ENCODE measurements at places on chromosomes 6 and 20.

- no peak for DNase-seq
Measured at GRCh38 chr6:157645201-157645795, 177.7 kb upstream of the SNX9 start.

- DNase-seq = peak; percentile 55
Measured at GRCh38 chr6:41531591-41532582, 14.3 kb upstream of the FOXP4 start.

DNA sequence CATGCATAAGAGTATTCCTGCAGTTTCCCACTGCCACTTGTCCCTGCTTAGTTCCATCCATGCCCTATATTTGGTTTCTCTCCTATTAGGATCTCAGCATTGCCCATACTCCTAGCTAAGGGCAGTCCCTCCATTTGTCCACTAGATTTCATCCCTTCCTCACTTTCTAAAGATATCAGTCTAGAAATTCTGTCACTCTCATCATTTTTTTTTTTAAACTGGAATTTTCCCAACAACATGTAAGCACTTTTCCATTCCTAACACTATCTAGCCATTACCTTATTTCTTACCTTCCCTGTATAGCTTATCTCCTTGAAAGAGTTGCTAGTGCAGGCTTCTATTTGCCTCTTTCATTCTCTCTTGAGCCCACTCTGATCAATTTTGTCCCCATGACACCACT, 312.2 kb downstream of the BTBD3 start:
- DNase-seq = no peak

- DNase-seq = no peak
Measured at GRCh38 chr20:32139947-32140346, 30.4 kb downstream of the TM9SF4 start.

DNA sequence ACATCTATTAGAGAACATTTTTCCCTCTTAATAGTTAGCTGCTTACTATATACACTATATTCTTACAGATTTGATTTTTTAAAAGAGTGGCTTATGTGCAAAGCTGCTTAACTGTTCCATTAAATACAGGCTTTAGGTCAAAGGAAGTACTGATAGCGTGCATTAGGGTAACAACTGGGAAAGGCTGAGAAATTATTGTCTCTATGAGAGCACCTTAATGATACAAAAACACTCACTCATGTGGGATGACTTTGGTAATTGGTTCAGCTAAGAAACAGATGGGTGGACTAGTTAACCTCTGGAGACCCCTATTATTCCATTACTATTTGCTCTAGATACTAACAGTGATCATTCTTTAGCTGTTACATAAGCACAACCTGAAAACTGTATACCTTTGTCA, 4.0 kb downstream of the DCDC2 start:
- DNase-seq = no peak

- no peak for DNase-seq
Measured at GRCh38 chr6:127013865-127014264, 104.6 kb upstream of the RSPO3 start.

- DNase-seq = no peak
Measured at GRCh38 chr6:101422251-101422650, 28.7 kb downstream of the GRIK2 start.

- no peak for DNase-seq
Measured at GRCh38 chr6:109516929-109517328, 33.9 kb upstream of the ZBTB24 start.

DNA sequence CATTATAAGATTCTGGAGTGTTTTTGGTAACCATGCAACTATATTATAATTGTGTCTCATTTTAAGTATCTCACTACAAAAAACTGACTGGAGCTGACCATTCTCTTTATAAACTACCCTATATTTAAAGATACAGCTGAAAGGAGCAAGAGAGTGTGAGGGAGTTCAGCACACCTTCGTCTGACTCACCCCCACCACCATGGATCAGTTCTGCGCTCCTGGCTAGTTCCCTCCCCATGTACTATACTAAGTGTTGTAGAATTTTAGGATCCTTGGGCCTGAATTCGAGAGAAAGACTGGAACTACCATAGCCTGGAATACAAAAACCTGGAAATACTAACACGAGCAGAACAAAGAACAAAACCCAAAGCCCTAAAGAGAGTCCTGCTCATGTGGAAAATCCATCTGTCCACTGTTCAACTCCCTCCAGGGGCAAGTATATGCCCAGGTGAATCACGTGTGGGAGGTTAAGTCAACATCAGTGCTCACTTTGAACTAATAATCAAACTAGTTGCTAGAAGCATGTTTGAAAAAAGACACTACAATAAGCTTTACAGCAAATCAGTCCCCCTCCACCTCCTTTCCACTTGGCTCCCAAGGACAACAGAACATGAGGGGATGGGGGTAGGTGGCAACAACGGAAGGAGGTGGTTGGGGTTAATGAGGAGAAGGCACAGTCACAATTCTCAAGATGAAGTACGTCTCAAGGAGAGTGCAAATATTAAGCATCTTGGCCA, 46.8 kb downstream of the ELOVL5 start:
- no peak for DNase-seq

DNA sequence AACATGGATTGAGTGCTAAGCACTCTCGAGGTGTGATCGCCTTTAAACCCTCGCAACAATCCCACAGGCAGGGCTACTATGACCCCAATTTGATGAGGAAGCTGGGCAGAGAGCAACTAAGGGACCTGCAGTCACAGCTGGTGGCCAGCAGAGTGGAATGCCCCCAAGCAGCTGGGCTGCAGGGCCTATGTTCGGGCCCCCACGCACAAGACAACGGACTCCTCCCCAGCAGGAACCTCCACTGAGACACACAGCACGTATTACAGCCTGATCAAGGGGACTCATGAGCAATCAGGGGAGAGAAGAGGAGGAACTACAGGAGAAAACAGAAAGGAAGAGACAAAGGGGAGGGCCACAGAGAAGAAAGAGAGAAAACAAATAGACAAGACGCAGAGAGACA, 21.7 kb downstream of the CST7 start:
- no peak for DNase-seq

GRCh38 chr20:43983904-43984361, 69.3 kb downstream of the TOX2 start:
- DNase-seq = no peak

GRCh38 chr6:128280960-128281359, 239.4 kb downstream of the PTPRK start:
- no peak for DNase-seq

DNA sequence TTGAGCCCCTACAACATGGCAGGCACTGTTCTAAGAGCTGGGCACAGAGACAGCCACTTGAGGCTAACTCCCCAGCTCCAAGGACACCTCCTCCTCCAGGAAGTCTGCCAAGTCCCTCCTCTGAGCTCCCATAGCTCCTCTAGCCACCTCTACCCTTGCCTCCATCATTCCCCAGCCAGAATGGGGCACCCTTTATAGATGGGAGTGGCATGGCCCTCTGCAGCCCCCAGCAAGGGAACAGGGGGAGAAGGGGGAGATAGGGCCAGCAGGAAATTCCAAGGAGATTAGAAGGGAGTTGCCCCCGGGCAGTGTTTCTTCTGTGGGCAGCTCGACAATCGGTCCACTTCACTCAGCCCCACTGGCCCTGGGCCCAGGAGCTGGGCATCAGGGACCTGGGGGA, 19.7 kb upstream of the TLDC2 start:
- no peak for DNase-seq

DNA sequence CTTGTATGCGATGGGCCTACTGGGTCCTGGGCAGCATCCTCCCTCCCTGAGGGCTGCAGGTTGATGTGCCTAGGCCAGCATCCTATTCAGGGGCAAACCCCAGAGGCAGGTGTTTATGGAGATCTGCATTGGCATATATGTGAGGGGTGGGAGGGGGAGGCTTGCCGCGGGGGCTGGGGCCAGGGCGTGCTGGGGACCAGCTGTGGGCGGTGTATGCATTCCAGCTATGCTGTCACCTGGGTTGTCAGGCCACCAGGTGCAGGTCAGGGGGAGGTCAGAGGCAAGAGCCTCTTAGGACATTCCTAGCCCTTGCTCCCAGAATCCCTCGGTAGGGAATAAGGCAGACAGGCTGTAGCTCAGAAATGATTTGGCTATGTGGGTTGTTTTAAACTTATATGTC, 11.9 kb downstream of the FOXA2 start:
- no peak for DNase-seq

DNA sequence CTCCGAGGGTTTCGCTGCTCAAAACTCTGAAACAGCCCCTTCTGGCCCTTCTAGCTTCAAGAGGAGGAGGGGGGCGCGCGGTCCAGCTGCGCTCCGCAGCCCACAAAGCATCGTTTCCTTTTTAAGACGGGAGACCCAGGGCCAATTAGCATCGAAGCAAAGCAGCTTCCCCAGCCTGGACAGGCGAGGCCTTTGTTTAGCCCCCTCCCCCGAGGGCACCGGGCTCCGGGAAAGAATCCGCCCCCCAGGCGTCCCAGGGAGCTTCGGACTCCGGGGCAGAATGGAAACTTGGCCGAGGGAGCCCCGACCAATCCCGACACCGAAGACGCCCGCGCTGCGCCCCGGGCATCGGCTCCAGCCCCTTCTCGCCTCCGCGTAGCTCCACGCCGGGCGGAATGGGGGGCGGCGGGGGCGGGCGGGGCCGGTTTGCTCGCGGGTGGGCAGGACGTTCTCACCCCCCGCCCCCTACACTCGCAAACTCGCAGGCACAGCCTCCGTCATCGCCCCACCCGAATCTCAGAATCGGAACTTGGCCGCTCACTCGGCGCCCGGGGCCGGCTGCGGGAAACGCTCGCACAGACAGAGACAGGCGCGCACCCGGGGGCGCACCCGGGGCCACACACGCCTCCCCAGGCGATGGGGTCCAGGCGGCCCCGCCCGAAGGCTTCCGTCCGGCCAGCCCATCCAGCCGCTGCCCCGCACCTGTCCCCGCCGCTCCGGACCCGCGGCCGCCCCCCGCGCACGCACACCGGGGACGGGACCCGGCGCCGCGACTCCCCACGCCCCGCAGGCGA, 628 bp downstream of the NKAIN4 start:
- no peak for DNase-seq

- DNase-seq = no peak
Measured at GRCh38 chr20:41717483-41717882, 99.3 kb upstream of the CHD6 start.

- DNase-seq = no peak
Measured at GRCh38 chr6:167896648-167897047, 69.9 kb downstream of the AFDN start.

DNA sequence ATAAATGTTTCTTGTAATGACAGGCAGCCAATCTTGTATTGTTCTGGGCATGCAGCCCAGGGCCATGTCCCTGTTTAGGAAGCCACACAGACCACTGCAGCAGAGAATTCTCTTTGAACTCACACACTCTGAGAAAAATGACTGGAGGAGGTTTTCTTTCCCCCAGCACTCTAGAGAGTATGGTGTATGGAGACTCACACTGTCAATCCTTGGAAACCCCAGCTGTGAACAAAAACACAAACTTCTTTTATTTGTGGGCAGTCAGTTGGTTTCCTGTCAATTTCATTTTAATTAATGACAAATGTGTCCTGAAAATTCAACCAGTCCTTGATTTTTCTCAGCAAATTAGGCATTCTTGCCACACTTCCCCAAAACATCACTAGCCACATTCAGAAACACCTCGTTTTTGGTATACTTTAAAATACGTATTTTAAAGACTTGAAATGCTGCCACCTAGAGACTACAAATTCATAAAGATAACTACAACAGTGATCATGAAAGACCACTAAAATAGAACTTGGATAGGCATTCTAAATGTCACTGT, 52.9 kb upstream of the UFL1 start:
- no peak for DNase-seq

GRCh38 chr20:15200147-15200565, 862.7 kb upstream of the FLRT3 start:
- DNase-seq = no peak

GRCh38 chr20:51570739-51571459, 28.4 kb upstream of the NFATC2 start:
- no peak for DNase-seq

DNA sequence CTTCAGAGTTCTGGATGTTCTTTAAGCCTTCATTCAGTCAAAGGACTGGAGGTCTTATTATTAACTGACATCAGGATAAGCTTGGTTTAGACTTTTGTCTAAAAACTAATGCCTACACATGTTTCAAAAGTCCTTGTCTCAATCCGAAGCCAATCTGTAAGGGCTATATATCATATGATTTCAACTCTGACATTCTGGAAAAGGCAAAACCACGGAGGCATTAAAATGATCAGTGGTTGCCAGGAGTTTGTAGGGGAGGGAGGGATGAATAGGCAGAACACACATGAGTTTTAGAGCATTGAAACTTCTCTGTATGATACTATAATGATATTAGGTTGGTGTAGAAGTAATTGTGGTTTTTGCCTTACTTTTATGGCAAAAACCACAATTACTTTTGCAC, 1285.8 kb upstream of the CITED2 start:
- DNase-seq = no peak

DNA sequence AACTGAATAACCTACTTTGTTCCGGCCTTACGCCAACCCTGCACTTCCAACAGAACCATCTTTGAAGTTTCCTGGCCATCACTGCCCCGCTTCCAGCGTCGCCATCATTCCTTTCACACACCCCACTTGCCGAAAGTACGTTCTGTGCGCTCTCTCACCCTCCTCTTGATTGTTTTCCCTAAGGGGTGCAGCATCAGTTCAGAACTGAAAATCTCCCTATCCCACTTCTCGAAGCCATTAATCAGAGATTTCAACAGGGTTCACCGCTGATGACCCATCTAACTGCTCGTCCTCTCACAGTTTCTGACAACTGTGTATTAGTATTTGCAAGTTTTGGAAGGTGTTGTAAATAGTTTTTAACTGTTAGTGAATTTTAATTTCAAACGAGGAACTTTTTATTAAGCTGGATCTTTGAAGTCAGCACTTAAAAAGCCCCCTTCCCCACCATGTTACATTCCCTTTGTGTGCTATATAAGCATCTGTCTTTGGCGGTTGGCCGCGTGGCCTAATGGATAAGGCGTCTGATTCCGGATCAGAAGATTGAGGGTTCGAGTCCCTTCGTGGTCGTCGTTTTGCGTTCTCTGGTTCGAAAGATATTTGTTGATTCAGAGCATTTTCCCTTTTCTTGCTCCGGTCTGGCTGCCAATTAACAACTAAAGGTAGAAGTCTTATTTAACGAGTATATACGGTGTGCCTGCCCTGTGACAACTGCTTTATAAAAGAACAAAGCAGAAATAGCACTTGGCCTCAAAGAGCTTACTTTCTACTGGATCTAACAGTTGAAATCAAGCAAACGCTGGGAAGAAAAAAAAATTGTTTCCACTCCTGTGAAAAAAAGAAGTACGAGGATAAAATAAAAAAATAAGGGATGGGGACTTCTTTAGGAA, 42.6 kb downstream of the TRIM27 start:
- peak; percentile 34 for DNase-seq

DNA sequence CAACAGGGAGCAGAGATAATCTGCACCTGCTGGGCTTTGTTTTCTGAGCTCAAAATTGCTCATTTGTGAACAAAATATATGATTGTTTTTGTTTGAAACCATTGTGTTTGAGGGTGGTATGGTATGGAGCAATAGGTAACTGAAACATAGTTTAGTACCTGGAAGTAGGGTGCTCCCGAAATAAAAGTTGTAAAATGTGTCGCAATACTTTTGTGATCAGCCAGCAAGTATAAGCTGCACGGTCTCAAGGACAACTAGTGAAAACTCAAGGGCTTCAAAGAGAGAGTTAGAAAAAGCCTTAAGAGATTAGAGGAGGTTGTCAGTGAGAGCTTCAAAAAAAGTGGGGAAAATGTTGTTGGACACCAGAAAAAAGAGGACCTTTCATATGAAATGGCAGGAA, 579.8 kb upstream of the POU3F2 start:
- no peak for DNase-seq

- no peak for DNase-seq
Measured at GRCh38 chr20:21715193-21715881, 9.9 kb downstream of the PAX1 start.

GRCh38 chr20:6044115-6044514, 9.7 kb downstream of the LRRN4 start:
- no peak for DNase-seq

GRCh38 chr6:14130435-14131075, 13.0 kb downstream of the CD83 start:
- no peak for DNase-seq

Measured in activated naive CD4-positive, alpha-beta T cell (primary cell).